PC-3 (cell line): ENCODE measurements at places on chromosomes 4 and X. TPM values are rescaled to one million over a fixed set of nuclear protein-coding genes. Genes with fewer than 3 reads are reported as not detected.

GRCh38 chrX:10197279-10198210, 40.8 kb downstream of the CLCN4 start:
- H3K4me3 ChIP-seq: no peak overlapping the region
- no peaks in the 10 kb centered on the region for H3K4me1 ChIP-seq
- H3K36me3 ChIP-seq: no peaks in the 10 kb centered on the region
- DNase-seq: no peak
- no peak overlapping the region for H3K27ac ChIP-seq

- H3K27me3 ChIP-seq: no peaks in the 10 kb centered on the region
- no peaks in the 10 kb centered on the region for H3K4me1 ChIP-seq
- H3K36me3 ChIP-seq: no peaks in the 10 kb centered on the region
- no peak overlapping the region for H3K27ac ChIP-seq
- no peak overlapping the region for H3K4me3 ChIP-seq
These were observed 27.0 kb downstream of the MAGEE1 start for GRCh38 chrX:76454456-76454927.

GRCh38 chrX:113330416-113330815, 489.8 kb upstream of the AMOT start:
- H3K4me1 ChIP-seq: no peaks in the 10 kb centered on the region
- H3K27me3 ChIP-seq: no peaks in the 10 kb centered on the region
- no peak overlapping the region for H3K27ac ChIP-seq
- H3K4me3 ChIP-seq: no peak overlapping the region

GRCh38 chr4:122012735-122013134, 60.9 kb upstream of the TRPC3 start:
- peaks cover 9% of the 10 kb centered on the region; the same call in 1 of the 2 replicates for H3K4me1 ChIP-seq
- H3K27ac ChIP-seq: no peak overlapping the region
- DNase-seq: no peak
- no peak overlapping the region for H3K4me3 ChIP-seq
- peaks cover 16% of the 10 kb centered on the region; the same call in 1 of the 2 replicates for H3K27me3 ChIP-seq

DNA sequence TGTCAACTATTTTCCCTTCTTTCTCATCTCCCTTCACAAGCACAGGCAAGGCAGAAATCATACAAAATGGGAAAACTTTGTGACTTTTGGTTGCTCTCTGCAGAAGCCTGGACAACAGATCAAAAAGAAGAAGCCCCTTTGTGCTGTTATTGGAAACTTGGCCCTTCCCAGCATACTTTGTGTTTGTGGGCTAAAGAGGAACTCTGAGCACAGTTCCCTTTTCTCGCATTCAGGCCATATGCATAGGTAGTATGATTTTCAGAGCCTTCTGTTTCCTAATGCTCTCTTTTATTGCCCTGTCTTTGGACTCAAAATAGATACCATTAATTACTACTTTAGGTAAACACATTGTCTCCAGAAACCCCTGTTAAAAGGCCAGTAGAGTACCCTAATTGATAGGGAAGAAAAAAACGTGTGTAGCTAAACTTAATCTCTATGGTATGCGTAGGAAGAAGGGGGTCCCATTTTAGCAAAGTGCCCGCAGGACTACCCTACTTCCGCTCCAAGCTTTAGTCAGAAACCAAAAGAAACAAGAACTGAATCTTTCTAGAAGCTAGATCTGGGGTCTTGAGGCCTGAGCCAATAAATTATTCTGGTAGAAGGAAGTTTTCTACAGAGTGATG, 26.6 kb downstream of the VSIG4 start:
- H3K27me3 ChIP-seq: no peaks in the 10 kb centered on the region
- H3K27ac ChIP-seq: no peak overlapping the region
- no peaks in the 10 kb centered on the region for H3K4me1 ChIP-seq
- H3K4me3 ChIP-seq: no peak overlapping the region

DNA sequence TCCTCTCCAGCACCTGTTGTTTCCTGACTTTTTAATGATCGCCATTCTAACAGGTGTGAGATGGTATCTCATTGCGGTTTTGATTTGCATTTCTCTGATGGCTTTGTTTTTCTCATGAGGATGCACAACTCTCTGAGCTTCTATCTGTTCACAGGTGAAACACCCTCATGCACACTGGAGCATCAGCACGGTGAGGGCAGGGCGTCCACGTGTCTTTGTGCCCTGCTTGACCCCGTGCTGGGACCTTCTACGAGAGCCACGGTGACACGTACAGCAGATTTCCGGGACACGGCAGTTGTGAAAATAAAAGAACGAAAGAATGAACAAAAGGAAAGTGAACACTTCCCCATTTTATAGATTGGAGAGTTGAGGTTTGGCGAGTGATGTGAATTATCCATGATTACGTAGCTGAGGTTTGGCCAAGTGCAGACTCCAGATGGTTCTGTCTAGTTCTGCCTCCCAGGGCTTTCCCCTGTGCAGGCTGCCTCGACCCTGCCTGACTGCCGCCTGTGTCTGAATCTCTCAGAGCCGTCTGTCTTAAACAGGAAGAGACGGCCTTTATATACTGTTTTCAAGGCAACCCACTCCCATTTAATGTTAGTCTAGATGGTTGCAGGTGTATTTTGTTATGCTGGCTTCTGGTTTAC, 67.8 kb upstream of the SORBS2 start:
- H3K4me3 ChIP-seq: no peak overlapping the region
- no peaks in the 10 kb centered on the region for H3K27me3 ChIP-seq
- H3K36me3 ChIP-seq: no peaks in the 10 kb centered on the region; the same call in 1 of the 2 replicates
- H3K27ac ChIP-seq: no peak overlapping the region

DNA sequence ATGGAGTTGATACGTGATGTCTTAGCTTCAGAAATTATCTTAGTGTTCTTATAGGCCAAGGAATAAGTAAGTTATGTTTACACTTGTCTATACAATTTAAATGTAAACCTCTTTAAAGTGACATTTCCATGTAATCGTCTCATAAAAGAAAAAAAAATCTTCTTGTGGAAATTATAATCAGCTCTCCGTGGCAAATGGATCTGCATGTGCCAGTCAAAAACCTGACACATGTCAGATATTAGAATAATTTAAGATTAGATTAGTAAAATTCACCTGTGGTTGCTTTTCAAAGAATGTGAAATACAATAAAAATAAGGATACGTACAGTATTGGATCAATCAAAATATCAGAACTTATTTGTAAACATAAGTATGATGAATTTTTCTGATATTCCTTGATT, 263.9 kb downstream of the ADAMTS3 start:
- no peak overlapping the region for H3K4me3 ChIP-seq
- no peaks in the 10 kb centered on the region for H3K36me3 ChIP-seq
- H3K4me1 ChIP-seq: no peaks in the 10 kb centered on the region
- DNase-seq: no peak

GRCh38 chr4:183873409-183874185, 31.5 kb upstream of the STOX2 start:
- H3K27me3 ChIP-seq: peaks cover 32% of the 10 kb centered on the region
- no peak overlapping the region for H3K4me3 ChIP-seq
- H3K4me1 ChIP-seq: no peaks in the 10 kb centered on the region
- H3K36me3 ChIP-seq: no peaks in the 10 kb centered on the region

The DSPP gene
- 0.04 TPM in 1 of 2 replicates, not detected in the other for total RNA-seq

The TMEM187 gene
- total RNA-seq: 10.6 and 12.4 TPM in 2 replicates
